ENCODE measurements at places on chromosomes 7 and 10.

DNA sequence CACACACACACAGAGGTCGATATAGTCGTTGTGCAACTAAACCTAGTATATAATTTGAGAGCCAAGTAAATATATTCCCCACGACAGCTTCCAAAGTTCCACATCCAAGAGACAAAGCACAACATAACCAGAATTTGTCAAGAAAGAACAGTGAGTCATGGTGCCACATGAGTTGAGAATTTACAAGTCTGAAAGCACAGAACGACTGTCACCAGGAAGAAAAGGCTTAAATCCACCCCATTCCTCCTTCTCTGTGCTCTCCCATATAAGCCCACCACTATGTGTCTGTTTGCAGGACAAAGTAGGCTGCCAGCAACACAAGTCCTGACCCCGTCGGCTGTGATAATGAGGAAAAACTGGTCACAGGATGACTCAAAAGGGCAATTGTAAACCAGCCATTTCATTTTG lies 32.8 kb downstream of the GSAP start:
- no peak for DNase-seq

GRCh38 chr7:118111347-118111746 lies 72.6 kb upstream of the LSM8 start:
- DNase-seq, result no peak

GRCh38 chr7:149205690-149206381 lies 10.5 kb downstream of the ZNF282 start:
- no peak for DNase-seq

GRCh38 chr10:51955696-51956095 lies 256.3 kb upstream of the CSTF2T start:
- DNase-seq, result no peak

GRCh38 chr7:117085769-117086463 lies 132.6 kb downstream of the ST7 start:
- no peak for DNase-seq

GRCh38 chr7:117347962-117348672 lies 25.3 kb upstream of the WNT2 start:
- DNase-seq, result no peak

GRCh38 chr10:70458329-70459060 lies 17.0 kb upstream of the NODAL start:
- DNase-seq, result no peak

GRCh38 chr7:146216396-146217041 lies 99.9 kb downstream of the CNTNAP2 start:
- DNase-seq, result peak; percentile 8

DNA sequence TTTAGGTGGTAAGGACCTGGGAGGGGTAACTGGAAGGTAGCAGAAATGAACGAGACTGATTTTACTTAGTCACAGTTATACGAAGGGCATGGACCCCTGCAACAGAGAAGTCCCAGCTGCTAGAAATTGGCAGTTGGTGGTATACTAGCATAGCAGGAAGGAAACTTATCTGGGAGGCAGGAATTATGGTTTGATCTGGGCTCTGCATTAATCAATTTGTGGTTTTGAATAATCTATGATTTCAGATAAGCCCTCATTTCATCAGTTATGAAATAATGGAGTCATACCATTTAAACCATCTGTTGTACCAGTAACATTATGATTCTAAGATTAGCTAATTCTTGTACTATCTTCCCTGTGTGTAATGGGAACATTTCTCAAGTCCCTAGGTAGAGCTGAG lies 54.0 kb upstream of the TMEM229A start:
- DNase-seq, result no peak

DNA sequence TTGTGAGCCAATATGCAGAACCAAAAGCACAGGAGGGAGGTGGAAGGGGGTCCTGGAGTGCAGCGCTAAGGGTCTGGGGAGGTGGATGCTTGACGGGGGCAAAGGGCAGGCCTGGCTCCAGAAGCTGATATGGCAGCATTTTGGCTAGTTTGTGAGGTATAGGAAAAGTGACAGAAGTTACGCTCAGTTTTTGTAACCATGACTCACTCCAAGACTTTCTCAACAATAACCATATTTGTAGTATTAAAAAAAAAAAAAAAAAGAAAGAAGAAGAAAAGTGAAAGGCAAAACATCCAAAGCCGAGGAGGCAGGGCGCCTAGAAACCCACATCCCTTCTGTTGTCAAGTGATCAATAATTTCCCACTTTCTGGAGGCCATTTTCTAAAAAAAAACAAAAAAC lies 92.3 kb downstream of the RNF216 start:
- no peak for DNase-seq

DNA sequence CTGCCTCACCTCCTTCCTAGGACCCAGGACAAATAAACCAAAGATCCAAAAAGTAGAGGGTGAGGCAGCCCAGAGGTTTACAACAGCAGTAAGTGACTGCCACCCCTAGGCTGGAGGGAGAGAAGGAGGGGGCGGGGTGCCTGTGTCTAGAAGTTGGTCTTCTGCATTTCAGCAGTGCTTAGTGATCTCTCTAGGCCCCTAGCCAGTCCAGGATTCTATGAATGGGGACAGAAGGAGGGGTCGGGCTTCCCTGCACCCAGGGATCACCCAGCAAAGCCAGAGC lies 62.8 kb upstream of the KDM7A start:
- DNase-seq, result no peak

- no peak for DNase-seq
These were observed 14.3 kb upstream of the STN1 start for GRCh38 chr10:103932271-103932670.

- DNase-seq, result no peak
These were observed 9.4 kb downstream of the ASB13 start for GRCh38 chr10:5656737-5657579.
